NB4 (cell line): ENCODE measurements at places on chromosomes 7 and 10.

DNA sequence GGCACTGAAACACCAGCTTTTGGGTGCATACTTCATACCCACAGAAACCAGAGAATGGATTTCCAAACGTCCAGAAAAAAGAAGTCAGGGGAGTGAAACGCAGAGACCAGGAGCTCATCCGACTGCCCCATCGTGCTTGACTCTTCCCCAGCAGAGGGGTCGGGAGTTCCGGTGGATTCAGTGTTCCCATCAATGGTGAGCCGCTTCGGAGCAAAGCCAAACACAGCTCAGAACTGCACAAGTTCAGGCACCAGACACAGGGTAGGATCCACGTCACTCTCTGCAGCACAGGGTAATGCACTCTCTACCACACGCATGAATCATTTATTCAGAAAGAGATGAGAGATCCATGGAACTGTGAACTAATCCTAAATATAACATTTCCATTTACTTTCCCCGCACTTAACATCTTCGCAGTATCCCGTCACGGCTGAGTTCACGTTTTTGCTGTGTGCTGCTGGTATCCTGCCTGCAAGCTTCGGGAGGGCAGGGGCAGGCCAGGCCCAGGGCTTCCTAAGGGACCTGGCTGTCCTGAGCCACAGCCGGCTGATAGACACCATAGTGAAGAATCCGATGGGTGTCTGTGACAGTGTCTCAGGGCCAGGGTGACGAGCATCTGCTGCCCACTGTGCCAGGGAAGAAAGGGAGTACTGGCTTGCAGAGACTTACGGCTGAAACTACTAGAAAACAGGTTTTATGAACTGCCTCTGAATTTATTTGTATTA, 545.3 kb downstream of the PTPRN2 start:
- no peak for DNase-seq

DNA sequence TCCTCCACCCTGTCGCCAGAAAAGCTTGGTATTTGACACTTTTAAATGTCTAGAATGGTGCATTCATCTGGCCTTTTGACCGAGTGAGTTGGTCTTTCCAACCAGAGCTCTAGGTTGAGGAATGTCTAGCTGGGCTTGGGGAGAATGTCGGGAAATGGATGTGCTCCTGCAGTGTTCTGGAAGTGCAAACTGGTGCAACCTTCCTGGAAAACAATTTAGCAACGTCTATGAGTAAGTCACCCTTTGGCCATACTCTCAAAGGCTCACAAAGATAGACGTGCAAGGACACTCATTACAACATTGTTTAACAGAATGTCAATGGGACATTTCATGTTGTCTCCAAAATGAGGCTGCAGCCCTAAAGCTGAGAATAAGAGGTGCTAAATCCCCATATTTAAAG, 12.2 kb upstream of the NMT2 start:
- no peak for DNase-seq

DNA sequence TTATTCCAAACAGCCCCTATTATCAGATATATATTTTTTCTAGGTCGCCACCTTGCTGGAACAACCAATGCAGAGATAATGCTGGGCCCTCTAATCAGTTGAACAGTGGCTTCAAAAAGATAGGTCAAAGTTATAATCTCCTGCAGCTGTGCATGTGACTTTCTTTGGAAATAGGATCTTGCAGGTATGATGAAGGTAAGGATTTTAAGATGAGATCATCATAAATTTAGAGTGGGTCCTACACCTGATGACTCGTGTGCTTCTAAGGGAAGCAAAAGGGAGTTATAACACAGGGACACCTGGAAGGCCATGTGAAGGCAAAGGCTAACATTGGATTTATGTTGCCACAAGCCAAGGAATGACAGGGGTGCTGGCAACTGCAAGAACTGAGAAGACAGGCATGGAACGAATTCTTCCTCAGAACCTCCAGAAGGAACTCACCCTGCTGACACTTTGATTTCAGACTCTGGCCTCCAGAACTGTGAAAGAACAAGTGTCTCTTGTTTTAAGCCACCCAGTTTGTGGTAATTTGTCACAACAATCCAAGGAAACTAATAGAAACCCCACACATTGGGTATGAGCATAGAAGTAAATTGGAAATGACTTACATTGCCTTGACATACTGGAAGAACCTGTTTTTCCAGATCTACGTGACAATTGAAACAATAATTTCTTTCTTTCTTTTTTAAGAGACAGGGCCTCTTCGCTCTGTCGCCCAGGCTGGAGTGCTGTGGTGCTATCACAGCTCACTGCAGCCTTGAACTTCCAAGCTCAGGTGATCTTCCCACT, 34.4 kb downstream of the CCDC71L start:
- DNase-seq, result no peak

GRCh38 chr10:3342771-3343170, 170.2 kb upstream of the PITRM1 start:
- no peak for DNase-seq

DNA sequence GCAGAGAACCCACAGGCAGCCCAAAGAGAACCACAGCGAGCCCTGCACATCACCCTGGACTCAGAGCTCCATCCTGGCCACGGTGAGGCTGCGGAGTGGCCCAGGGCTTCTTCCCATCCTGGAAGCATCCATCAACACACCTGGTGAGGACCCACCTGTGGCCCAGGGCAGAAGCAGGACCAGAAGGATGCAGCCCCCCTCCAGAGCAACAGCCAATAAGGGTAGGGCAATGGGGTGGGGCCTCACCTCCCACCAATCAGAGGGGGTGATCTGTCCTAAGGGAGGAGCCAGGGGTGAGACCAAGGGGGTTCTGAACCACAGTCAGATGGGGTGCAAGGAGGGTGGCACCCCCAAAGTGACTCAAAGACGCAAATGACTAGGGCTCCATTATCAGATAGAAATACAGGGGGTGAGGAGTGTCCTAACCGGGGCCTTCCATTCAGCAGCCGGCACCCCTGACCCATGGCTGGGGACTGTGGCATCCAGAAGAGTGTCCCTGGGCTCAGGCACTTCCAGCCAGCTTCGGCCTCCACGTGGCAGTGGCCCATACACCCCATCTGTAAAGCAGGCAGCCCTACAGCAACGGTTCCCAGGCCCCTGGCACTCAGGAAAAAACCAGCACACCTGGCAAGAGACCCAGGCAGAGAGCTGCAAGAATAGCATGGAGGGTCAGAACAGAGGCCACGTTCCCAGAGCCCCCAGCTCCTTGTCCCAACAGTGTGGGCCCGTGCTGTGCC, 36.9 kb downstream of the STK32C start:
- DNase-seq, result no peak

DNA sequence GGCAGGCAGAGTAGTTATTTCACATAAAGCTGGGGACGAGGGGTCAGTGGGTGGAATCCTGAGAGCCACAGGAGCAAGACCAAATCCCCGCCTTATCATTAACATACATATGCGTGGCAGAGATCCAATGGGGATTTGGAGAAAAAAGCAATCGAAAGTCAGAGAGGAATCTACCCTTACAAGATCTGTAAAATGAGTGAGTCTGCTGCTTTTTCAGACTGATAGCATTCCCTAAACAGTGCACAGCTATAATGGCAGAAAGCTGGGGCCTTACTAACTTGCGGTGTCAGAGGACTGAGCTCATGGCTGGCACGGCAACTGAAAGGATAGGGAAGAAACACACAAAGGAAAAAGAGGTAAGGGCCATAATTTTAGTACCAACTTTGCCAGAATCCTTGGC, 25.0 kb downstream of the GPR22 start:
- DNase-seq, result no peak

- no peak for DNase-seq
These were observed 46.4 kb upstream of the MKRN1 start for GRCh38 chr7:140525743-140526142.

GRCh38 chr7:34487391-34488115, 170.5 kb upstream of the NPSR1 start:
- DNase-seq, result no peak

DNA sequence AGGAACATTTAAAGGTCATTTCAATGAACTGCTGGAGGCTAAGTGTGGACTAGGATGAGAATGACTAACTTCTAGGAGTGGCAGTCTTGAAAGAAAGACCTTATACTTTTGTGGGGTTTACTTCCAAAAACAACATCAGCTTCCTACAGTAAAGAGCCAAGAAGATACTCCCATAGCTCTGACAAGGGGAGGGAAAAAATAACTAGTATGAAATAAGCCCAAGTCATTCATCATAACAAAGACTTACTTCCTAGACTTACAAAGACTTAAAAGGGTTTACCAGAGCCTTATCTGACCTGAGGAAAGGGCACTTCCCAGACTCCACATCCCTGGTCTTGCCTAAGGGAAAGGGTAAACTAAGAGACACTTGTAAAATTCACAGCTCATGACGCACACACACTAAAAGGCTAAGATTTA, 31.7 kb downstream of the ARHGAP12 start:
- DNase-seq, result no peak

DNA sequence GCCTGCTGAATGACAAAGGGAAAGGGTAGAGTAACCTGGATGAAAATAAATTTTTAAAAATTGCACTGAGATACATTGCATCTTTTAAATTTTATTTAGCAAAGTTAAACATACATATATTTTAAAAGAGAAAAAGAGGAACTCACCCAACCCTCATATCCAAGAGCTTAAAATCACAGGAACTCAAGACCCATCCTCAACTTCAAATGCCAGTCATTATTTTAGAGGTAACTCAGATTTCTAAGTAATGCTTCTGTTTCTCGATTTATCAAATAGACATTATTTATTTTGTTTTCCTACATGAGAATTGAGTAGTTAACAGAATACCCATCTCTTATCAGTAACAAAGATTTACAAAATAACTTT, 32.4 kb upstream of the KMT2E start:
- no peak for DNase-seq

DNA sequence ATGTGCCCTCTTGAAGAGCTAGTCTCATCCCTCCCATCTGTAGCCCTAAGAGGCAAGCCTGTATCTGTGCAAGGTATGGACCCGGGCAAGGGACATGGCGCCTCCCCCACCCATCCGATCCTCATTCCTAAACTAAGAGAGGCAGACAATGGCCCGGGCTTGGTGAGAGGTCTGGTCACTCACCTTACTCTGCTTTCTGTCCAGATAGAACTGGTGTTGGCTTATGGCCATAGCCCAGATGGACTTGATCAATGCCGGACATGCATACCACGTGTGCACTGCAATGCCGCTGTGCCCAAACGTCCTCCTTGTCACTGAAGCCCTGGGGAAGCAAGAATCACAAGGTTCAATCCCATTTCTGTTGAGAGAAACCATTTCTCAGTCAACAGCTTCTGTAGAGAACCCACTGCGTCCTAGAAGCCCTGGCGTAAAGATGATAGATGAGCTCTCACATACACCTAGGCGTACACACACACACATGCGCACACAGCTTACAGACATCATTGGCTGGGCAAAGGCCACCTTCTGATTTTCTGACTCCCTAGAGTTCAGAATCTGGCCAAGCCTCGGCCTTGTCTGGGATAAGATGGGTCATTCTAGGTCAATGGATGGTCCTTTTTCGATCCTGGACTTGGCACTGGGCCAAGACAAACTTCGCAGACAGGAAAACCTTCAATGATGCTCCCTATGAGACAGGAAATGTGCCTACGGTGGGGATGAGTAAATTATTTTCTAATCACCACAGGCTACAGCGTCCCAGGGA, 114.6 kb downstream of the PRPF18 start:
- DNase-seq, result no peak

DNA sequence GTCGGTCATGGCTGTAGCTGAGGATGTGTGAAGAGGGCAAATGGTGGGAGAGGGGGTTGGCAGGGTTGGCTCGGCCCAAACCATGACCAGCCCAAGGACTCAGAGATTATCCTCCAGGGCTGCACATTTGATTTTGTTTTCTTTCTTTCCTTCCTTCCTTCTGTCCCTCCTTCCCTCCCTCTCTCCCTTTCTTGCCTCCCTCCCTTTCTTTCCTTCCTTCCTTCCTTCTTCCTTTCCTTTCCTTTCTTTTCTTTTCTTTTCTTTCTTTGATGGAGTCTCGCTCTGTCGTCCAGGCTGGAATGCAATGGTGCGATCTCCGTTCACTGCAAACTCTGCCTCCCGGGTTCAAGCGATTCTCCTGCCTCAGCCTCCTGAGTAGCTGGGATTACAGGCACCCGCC, 3.8 kb downstream of the SSC4D start:
- no peak for DNase-seq

DNA sequence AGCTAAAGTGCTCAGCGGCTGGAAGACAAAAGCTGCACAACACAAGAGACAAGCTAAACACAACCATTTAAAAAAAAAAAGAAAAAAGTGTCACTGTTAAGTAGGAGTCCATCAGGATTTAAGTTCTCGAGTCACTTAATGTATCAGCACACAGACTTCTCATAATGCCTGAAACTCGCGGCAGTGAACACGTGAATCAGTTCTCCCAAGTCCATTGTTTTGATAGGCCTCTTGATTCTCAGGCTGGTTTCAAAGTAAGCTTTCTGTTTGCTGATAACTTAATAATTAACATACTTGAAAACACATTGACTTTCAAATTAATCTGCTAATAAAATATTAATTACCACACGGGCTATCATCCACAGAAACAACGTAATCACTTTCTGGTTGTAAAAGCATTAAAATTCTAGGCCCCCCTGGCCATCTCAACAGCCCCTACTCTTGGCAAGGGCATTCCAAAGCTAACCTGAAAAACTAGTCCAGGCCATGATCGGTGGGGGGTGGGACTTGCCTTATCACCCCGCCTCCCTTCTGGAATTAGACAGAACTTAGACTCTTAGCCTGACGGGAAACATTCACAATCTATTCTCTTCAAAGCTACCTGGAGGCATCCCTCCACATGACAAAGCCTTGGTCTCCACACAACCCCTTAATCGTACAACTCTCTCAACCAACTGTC, 129.0 kb downstream of the DIP2C start:
- DNase-seq, result no peak

DNA sequence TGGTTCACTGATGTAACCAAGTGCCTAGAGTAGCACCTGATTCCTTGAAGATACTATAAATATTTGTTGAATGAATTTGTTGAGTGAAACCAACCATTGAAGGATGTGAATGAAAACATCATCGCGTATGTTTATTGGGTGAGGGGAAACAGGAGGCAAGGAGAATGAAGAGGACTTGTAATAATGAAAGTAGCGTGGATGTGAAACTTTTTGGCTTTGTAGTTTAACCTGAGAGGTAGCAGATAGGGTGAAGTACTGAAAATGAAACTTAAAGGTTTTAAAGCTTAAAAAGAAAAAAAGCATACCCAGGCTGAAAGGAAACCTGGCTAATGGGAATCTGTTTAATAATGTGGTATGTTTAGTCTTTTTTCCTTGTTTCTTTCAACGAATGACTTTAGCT, 5.2 kb downstream of the CCNY start:
- no peak for DNase-seq

DNA sequence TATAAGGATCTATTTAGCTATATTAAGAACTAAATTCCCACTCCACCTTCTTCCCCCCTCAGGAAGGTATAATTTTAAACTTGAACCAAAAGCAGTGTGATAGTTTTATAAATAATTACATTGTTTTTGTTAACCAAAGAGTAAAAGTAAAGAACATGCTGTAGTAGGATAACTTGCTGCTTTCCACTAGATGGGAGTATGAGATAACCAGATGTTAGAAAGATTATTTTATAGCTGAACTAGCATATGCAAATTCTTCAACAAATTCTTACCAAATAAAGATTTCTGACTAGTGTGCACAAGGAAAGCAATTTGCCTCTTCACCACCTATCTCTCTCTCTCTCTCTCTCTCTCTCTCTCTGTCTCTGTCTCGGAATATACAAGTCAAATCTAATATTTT, 31.8 kb downstream of the TES start:
- DNase-seq, result no peak

GRCh38 chr7:150629347-150629746, 2.8 kb downstream of the GIMAP6 start:
- no peak for DNase-seq
